ENCODE measurements at places on chromosomes 4 and X.

- no peak for DNase-seq
Measured at GRCh38 chrX:18687856-18688495, 16.1 kb upstream of the RS1 start.

DNA sequence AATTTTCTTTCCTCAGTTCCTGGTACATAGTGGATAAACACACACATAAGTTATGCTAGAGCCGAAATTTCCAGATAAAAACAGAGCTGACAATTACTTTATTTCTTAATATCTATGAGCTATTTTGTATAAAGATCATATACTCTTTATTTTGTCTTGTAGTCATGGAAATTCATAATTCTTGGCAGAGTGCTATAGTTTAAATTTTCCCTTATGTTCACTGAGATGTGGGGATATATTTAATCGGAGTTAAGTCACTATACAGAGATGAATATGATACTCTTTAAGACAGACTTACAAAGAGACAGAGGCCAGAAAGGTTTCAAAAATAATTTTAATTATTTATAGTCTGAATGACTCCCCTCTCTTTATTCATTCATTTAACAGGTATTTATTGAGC lies 89.7 kb downstream of the PPEF1 start:
- DNase-seq, result no peak

DNA sequence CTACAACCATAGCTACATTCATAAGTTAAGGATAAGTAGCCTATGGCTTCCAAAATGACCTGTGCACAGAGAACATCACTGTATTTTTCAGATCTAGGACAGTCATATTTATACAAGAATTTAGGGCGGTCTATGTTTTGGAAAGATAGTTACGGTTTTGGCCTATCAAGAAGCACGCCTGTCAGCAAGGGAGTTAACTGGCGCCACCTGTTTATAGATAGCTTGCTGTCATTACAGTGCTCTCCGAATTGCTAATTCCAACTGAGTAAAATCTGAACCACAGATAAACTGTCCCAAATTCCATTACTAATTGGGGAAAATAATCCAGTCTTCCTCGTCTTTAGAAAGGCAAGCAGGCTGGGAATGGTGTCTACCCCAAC lies 646 bp downstream of the ABCB7 start:
- no peak for DNase-seq

DNA sequence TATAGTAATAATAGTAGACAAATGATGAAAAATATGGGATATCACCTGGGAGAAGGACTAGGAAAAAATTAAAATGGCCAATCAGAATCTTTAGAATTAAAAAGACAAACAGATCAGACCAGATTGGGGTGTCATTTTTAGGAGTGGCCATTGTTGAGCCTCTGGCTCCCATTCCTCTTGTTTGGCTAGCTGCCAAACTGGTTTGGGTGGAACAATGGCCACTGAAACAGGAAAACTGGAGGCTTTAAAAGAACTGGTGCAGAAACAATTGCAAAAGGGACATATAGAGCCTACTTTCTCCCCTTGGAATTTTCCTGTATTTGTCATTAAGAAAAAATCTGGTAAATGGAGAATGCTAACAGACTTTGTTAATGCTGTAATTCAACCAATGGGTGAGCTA lies 294.8 kb upstream of the DKK2 start:
- DNase-seq, result no peak

DNA sequence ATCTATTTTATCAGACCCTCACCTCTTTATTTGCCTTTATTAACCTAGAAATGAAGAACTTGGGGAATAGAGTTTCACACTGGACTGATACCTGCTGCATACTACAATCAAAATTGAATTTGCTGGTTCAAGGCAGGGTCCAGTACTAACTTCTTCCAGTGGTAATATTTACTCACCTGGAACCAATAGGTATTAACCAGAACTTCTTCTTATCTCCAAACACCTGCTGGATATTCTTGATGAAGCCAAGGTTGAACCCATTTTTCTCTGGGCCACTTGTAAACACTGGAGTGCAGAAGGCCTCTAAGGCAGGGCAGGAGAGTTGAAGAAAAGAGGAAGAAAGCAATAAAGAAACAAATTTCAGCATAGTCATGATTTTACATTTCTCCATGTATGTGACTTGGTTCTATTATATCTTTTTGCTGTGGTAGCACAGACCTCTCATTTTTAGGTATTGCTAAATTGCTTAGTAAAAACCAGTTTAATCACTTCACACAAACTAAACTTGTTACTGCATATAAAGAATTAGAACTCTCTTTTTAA lies 101.1 kb downstream of the ZDHHC15 start:
- no peak for DNase-seq

DNA sequence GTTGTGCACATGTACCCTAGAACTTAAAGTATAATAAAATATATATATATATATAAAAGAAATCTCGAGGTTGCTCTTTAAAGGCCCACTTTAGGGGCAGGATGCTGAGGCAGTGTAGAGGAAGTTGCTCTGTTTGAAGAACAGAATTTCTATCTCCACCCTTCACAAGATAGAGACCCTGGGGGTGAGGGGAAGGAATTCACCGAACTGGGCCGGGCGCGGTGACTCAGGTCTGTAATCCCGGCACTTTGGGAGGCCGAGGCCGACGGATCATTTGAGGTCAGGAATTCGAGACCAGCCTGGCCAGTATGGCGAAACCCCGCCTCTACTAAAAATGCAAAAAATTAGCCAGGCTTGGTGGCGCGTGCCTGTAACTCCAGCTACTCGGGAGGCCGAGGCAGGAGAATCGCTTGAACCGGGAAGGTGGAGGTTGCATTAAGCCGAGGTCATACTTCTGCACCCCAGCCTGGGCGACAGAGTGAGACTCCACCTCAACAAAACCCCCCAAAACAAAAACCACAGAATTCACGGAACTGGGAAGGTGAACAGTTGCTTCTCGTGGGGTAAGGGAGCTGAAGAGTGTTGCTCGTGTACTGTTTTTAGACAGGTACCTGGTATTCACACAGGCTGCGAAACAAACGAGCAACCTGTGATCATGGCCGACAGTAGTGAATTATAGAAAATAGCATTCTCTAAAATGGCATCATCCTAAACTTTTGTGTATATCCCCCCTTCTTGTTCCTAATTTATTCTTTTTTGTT lies 6.2 kb downstream of the PLAC8 start:
- no peak for DNase-seq

- DNase-seq, result no peak
Measured at GRCh38 chrX:8984231-8984630, 49.7 kb downstream of the FAM9B start.

GRCh38 chr4:157587681-157588423 lies 367.3 kb downstream of the GRIA2 start:
- no peak for DNase-seq

GRCh38 chrX:46823481-46823880 lies 13.4 kb upstream of the RP2 start:
- no peak for DNase-seq

- DNase-seq, result no peak
Measured at GRCh38 chrX:130625386-130625785, 223.6 kb downstream of the RBMX2 start.

- no peak for DNase-seq
Measured at GRCh38 chrX:97238632-97239031, 354.9 kb downstream of the RPA4 start.

- no peak for DNase-seq
Measured at GRCh38 chr4:141144207-141144606, 10.9 kb upstream of the RNF150 start.
